ENCODE measurements at places on chromosomes 2 and 18.

DNA sequence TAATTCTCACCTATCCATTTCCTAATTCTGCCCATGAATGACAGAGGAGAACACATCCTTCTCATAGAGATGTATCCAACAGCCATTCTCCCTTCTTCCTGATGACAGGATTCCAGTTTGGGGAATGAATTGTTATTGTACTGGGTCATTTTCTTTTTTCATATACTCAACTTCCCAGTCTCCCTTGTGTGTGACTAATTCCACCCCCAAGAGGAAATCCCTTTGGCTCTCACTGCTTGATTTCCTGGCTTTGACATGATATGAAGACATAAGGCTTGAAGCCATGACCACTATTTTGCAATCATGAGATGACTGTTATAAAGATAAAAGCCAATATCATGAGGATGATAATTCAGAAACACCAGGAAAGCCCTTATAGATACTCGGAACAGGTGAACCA lies 384.7 kb upstream of the ACVR2A start:
- DNase-seq = no peak

- DNase-seq = no peak
Observed at GRCh38 chr18:10748641-10749040, 222.8 kb downstream of the NAPG start.

DNA sequence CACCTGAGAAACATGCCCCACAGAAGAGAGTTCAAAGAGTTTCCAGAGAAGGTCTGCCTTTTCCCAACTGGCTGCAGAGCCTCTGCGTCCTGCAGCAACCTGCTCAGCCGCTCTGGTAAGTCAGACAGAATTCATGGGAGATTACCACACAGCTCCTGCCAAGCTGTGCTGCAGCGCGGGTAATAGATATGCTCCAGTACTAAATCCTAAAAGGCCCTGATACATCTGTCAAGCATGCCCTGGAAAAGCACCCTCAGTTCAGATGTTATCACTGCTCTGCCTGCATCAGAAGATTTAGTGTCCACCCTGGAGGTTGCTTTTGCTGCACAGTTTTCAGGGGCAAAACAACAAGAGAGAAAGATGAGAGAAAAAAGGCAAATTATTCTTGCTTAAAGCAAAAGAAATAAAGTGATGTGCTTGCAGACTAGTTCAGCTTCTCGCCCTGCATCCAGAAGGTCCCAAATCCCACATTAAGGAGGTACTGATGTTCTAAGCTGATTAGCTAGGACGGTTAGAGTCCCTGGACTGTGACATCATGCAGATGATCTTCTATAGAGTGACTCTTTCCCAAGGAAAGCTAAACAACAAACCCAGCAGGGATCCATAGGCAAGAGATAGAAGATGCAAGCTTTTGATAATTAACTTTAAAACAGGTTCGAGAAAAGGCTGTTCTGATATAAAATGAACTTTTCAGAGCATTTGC lies 488.6 kb downstream of the BCL11A start:
- DNase-seq = no peak

DNA sequence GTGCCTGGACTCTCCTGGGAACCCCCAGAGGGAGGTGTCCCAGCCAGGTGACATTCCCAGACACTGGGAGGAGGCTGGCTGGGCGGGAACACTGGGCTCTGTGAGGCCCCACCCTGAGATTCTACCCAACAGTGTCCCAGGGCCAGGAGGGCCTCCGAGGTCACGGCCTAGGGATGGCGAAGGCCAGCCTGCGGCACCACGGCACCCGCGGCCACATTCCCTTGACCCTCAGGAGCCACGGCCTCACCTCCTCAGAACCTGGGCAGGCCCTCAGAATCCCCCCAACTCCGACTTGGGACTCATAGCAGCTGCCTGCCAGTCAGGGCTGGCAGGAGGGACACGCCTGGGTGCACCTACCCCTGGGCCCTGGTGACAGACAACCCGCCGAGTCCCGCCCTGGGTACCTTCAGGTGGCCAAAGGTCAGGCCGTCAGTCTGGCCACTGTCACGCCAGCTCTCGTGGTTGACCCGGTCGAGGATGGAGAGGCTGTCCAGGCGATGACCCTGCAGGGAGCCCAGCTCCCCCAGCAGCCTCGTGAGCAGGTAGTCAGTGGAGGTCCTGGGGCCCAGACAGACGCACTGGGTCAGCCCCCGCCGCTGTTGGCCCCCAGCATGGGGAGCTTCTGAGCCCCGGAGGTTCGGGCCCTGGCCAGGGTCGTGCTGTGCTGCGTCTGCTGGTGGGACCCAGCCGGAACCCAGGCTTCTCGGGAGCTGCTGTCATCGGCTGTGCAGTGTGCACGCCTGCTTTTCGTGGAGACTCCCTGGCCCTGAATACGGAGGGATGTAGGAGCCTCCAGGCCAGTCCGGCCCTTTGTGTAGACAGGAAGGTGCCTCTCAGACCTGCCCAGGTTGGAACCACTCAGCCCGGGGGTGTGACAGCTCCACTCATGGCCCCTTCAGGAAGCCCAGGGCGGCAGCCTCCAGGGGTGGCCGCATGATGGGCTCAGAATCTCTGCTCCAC lies 6.1 kb downstream of the MAB21L4 start:
- no peak for DNase-seq

DNA sequence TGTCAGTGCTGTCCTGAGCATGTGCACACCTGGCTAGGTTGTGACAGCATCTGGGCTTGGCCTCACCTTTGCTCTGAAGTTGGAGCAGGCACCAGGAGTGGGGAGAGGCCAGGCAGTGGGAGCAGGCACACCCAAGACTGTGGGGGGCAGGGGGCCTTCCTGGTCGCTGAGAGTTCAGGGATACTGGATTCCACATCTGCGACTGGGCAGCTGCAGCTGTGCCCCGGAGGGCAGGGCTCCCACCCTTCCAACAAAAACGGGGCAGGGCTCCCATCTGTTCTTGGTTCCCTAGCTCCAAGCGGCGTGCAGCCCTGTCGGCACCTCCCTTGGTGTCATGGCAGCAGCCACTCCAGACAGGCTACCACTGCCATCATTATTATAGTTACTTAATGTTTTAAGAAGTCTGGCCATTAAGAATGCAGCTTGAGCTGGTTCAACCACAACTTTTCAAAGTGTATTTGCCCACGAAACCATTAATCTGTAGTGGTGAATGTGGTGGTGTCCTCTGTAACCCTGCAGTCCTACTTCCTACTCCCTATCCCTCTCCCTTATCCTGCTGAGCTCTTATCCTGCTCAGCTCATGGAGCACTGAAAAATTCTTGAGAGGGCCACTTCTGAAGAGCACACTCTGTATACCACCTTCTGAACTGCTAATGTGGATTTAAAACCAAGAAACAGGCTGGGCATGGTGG lies 48.0 kb upstream of the RAB1A start:
- no peak for DNase-seq

GRCh38 chr18:57131782-57132181 lies 15.1 kb upstream of the BOD1L2 start:
- DNase-seq = no peak

GRCh38 chr2:240598311-240598911 lies 11.9 kb downstream of the CAPN10 start:
- no peak for DNase-seq

- DNase-seq = no peak
Observed at GRCh38 chr2:148525130-148525529, 119.4 kb upstream of the EPC2 start.

DNA sequence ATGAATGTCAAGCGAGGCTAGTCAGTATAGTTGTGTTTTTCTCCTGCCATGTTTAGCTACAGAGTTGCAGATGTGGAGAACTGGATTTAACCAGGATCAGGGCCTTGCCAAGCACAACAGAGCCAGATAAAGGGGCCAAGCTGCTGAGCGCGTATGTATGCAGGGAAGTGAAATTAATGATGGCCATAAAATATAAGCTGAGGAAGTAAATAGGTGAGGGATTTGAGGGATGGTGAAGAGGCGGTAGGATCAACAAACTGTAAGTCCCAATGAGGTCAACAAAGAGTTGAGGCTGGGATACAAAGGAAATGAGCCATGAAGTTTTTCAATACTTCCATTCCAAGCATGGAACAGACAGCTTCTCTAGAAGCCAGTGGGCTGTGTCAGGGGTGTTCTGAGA lies 10.6 kb downstream of the LRP2 start:
- no peak for DNase-seq

GRCh38 chr2:44947028-44947375 lies 5.5 kb downstream of the SIX3 start:
- no peak for DNase-seq

DNA sequence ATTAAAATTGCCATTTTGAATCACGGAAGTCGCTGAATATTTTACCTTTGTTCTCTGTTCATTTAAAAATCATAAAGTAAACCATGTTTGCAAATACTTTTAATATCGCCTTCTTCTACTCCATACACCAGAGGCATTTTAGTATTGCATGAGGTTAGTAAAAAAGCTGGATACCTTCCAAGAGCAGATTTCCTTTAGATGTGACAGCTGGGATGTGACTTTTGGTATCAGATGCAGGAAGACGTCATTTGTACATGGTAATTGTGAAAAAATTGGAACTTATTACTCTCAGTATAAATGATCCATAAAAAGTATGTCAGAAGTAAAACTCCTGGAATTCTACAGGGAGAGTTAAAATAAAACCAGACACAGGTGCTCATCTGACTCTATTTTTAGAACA lies 89.5 kb downstream of the SLC4A10 start:
- no peak for DNase-seq

- no peak for DNase-seq
Observed at GRCh38 chr2:136182315-136182714, 64.4 kb upstream of the CXCR4 start.

DNA sequence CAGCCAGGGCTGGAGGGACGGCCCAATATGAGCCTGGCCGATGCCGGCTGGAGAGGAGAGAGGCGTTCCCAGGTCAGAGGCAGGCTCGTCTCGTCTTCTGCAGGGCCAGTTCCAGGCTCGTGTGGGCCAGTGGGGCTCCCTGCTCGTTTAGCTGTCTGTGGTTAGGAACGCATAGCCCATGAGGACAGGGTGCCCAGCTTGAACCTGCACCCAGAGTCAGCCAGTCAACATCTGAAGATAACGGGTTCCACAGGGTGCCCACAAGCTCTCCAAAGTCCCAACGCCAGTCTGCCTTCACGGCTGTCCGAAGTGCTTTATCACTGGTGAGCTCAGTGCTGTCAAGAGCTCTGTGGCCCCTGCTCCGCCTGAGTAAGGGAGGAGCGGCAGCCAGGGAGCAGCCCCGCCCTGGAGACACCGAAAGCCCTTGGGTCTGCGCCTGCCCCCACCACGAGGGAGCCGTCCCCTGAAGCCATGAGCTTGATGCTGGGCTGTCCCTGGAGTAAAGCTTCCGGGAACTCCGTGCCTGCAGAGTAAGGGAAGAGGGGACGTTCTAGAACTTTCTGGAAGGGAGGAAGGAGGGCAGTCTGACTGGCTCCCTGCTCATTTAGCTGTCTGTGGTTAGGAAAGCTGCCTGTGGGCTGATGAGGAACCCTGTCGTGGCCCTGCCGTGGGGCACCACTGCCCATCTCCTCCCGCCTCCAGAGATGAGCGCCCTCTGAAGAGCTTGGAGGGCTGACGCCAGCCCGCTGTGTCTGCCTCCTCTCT lies 2.7 kb upstream of the HSBP1L1 start:
- DNase-seq = no peak
